ENCODE measurements at places on chromosomes 3 and 15. TPM values are rescaled to one million over a fixed set of nuclear protein-coding genes. Genes with fewer than 3 reads are reported as not detected.

Gene CPNE9
- not detected for total RNA-seq

Gene PCNP
- 127 TPM for total RNA-seq

Gene TMEM207
- total RNA-seq = not detected

Gene ACSBG1
- total RNA-seq = not detected

DNA sequence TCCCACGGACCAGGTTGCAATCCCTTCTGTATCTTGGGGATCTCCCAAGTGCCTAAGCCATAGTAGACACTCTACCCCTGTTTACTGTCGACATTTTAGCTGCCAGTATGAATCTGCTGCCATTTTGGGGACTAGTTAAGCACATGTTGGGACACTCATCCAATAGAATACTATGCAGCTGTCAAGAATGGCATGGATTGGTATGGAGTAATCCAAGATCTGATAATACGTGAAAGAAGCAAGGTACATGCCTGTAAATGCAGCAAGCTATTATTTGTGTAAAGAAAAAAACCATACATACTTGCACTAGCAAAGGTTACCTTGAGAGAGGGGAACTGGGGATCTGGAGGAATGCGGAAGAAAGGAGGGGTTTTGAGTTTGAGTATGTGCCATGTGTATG lies 129.3 kb downstream of the SMAD6 start:
- H3K4me1 ChIP-seq = no peaks in the 10 kb centered on the region
- H3K4me3 ChIP-seq = no peak overlapping the region
- H3K36me3 ChIP-seq = no peaks in the 10 kb centered on the region
- H3K27me3 ChIP-seq = no peaks in the 10 kb centered on the region
- no peak for DNase-seq
- H3K27ac ChIP-seq = no peak overlapping the region

GRCh38 chr3:139291276-139292051 lies 52.4 kb upstream of the MRPS22 start:
- no peaks in the 10 kb centered on the region for H3K27me3 ChIP-seq
- no peaks in the 10 kb centered on the region for H3K4me1 ChIP-seq
- no peak overlapping the region for H3K4me3 ChIP-seq
- DNase-seq = no peak
- no peaks in the 10 kb centered on the region for H3K36me3 ChIP-seq

- no peak overlapping the region for H3K4me3 ChIP-seq
- H3K27ac ChIP-seq = no peak overlapping the region
- no peaks in the 10 kb centered on the region for H3K4me1 ChIP-seq
- DNase-seq = no peak
- no peaks in the 10 kb centered on the region for H3K36me3 ChIP-seq
These were observed 47.2 kb upstream of the TEX55 start for GRCh38 chr3:119098619-119099222.

DNA sequence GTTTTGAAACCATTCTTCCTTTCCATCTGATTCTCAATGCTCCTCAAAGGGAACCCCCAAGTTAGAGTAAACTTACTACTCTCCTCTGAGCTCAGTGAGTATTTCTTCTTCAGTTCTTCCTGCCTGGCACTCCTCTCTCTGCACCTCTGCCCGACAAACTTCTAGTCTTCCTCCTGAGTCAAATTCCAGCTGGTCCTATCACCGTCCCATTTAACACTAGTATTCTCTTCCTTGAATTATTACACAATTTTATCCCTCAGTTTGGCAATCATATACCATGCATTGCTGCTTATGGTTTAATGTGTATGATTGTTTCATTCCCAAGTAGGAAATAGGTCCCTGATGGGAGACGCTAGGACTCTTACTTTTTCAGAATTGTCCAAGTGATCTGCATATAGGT lies 279.7 kb downstream of the MECOM start:
- no peaks in the 10 kb centered on the region for H3K4me1 ChIP-seq
- H3K27ac ChIP-seq = no peak overlapping the region
- H3K27me3 ChIP-seq = no peaks in the 10 kb centered on the region
- H3K4me3 ChIP-seq = no peak overlapping the region
- H3K36me3 ChIP-seq = no peaks in the 10 kb centered on the region

Measured in breast epithelium (tissue), 4 donors.